Bronchus fibroblast of lung (primary cell): ENCODE measurements at places on chromosomes 5 and 9. TPM values are rescaled to one million over a fixed set of nuclear protein-coding genes. Genes with fewer than 3 reads are reported as not detected.

Gene MVB12B
- 2.2 TPM in 2 replicates for total RNA-seq

Gene LECT2
- not detected in 2 replicates for total RNA-seq

Gene NTRK2
- under 0.01 TPM in 1 of 2 replicates, not detected in the other for total RNA-seq

Gene NDFIP1
- total RNA-seq = 48.8 and 58.2 TPM in 2 replicates

Gene TGFBR1
- total RNA-seq = 10.7 and 11.9 TPM in 2 replicates

Gene MARCOL
- total RNA-seq = not detected in 2 replicates
